ENCODE measurements at places on chromosomes 3 and 15.

DNA sequence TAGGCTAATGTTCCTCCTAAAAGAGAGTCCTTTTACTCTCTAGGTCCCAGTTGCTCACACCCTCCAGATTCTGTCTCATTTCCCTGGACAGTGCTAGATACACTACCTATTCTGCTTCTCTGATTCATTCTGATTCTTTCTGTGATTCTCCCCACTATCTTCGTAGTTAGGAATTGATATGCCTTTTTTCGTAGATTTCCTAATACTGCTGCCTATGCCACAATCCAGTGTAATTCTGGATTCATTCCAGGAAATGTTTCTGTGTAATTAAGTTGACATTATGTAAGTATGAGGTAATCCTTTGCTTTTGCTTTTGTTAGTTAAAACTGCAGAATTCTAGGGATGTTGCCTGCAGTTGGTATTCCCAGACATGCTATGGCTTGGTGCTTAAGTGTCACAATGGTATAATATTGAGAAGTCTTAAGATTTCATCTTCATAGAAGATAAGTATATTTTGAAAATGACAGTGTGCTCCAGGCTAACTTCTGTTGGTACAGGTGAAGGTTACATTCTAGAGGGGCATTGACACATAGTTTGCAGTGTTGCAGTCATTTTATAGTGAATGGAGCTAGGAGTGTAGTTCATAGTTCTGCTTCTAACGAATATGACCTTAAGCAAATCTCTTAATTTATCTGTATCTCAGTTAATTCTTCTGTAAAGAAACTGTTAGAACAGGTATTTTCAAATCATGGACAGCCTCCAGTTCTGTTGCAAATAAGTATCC is 54.3 kb downstream of the RIOX2 start:
- no peak for DNase-seq

GRCh38 chr3:187336322-187336721 is 31.9 kb upstream of the RTP4 start:
- no peak for DNase-seq

- no peak for DNase-seq
These were observed 113.3 kb downstream of the SMAD6 start for GRCh38 chr15:66815318-66815717.

GRCh38 chr15:38535491-38536200 is 29.0 kb downstream of the RASGRP1 start:
- DNase-seq: no peak

DNA sequence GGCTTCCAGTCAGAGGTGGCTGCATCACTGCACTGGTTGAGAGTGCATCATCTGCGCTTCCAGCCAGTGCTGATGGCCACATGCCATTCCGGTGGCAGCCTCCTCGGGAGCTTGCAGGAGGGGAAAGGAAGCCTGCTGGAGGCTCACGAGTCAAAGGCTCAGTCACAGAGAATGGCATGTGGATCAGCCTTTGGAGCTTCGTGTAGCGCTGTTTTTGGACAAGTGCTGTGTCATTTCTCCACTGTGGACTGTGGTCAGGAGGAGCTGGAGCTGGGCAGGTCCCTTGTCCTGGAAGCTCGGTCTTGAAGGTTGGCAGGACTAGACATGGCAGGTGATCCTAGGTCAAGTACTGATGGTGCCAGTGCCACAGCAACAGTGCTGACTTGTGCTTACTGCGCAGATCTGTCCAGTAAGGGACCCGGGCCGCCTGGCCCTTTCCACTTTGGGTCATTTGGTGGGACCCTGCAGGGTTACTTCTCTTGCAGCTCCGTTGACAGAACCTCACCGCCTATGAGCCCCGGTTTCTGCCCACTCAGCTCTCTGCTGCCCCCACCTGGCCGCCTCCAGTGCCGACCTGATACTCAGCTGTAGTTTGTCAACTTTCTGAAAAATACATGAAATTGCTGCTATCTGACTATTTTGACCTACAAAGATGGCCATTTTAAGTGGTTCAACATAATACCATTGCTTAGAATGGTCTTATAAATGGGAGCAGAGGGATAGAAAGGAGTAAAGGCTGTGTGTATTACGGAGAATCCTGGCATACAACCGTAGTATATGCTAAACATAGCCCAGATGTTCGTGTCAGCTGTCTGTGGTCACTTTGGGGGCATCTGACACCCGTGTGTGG is 27.6 kb upstream of the TRPM1 start:
- DNase-seq: peak; percentile 73

DNA sequence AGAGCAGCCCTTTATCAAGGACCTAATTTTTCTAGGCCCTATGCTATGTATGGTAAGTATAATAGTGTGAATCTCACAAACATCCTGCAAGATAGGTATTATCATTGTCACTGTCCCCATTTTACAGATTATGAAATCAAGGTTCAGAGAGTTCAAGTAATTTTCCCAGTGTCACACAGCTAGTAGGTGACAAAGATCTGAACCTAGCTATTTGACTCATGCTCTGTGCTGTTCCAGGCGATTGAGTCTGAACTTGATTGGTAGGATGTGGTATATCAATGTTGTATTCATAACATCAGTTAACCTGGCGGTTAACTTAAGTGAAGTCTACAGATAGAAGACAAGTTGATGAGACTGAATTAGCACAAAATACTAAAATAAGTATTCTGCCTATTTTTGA is 229.9 kb downstream of the CHST2 start:
- no peak for DNase-seq

GRCh38 chr3:188752850-188753249 is 418.9 kb upstream of the TPRG1 start:
- no peak for DNase-seq

GRCh38 chr3:129046732-129047552 is 13.6 kb upstream of the GP9 start:
- no peak for DNase-seq

GRCh38 chr3:78588906-78589621 is 1178.7 kb downstream of the ROBO1 start:
- DNase-seq: no peak

DNA sequence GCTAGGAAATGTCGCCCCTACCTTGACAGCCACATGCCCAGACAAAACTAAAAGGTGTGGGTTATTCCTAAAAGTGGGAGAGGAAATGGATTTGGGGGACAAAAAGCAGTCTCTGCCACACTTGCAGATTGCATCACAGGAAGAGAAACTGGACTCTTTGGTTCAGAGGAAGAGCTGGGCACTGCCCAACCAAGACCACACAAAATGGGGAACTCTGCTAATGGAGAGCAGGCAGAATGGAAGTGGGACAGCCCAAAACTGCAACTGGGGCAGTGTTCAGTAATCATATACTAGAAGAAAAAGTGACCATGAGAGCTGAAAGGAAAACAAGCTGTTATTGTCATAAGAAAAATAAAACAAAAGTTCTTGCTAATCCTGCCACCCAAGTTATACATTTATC is 138.9 kb upstream of the FRMD4B start:
- no peak for DNase-seq

DNA sequence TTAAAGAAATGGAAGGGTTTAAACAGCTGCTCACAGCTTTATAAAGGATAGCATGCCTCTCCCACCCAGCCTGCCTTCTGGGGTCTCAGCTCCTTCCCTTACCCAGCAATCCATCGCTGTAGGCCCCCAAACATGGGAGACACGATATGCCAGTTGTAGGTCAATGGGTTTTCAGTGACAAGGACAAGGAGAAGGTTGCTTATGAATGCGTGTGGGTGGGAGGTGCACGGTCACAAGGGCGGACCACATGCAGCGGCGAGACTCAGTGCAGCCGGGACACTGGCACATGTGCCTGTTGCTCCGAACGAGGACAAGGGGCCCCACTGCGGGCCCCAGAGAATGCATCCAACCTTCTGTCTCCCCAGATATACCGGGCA is 67.0 kb downstream of the MGLL start:
- no peak for DNase-seq

GRCh38 chr15:74957476-74958035 is 984 bp upstream of the RPP25 start:
- DNase-seq: no peak

- no peak for DNase-seq
These were observed 57.6 kb downstream of the RARB start for GRCh38 chr3:25485673-25486072.

GRCh38 chr3:195872800-195873199 is 35.6 kb downstream of the TNK2 start:
- DNase-seq: no peak

DNA sequence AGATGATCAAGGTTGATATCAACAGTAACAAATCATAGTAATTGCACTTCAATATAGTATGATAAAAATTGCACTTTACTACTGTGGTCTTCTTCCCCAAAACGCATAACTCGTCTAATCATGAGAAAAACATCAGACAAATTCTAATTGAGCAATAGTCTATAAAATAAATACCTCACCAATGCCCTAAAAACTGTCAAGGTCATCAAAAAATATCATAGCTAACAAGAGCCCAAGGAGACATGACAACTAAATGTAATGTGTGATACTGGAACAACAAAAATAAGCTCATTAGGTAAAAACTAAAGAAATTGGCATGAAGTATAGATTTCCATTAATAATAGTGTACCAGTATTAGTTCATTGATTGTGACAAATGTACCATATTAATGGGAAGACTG is 85.6 kb upstream of the LRRC3B start:
- DNase-seq: no peak

DNA sequence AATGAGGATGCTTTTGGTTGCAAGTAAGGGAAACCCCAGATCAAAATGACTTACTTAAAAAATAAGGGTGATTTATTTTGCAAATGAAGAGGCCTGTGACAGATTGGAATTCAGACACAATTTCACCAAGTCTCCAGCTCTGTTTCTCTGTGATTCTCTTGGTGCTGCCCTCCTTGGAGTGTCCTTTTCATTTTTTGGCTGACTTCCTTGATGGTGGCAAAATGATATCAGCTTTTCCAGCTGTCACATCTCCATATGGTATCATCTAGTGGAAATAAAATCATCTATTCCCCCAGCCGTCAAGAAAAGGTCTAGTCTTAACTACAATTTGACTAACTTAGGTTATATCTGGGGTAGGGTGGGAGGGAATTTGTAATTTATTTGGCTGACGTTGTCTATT is 68.5 kb upstream of the SLC25A26 start:
- DNase-seq: no peak

DNA sequence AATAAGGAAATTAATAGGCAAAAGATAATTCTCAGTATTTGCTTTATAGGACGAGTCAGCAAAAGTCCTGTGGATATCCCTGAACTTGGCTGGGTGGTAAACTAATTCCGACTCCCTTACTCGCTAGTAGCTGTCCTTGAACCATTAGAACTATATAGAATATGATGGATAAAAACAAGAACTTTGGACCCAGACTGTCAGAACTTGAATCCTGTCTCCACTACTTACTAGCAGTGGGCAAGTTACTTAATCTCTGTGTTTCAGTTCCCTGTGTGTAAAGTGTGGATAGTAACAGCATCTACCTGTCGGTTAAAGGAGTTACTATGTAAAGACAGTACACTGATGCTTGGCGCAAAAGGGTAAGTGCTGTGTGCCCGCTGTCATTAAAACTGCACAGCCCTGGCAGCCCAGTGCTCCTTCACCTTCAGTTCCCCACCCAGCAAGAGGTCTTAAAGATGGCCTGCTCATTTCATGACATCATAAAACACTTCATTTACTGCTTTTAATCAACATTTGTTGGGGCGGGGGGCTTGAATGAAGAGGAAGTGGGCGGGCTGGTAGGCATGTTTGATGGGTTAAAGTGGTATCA is 7.3 kb downstream of the TPM1 start:
- no peak for DNase-seq

GRCh38 chr3:49173792-49174170 is 2.4 kb downstream of the KLHDC8B start:
- no peak for DNase-seq

GRCh38 chr3:101068876-101069606 is 75.8 kb upstream of the ABI3BP start:
- no peak for DNase-seq
